D341Med (cell line): ENCODE measurements at places on chromosomes 7 and 10.

GRCh38 chr10:133343558-133343957 is 3.6 kb upstream of the PRAP1 start:
- DNase-seq, result no peak

GRCh38 chr7:126210707-126211106 is 1042.0 kb downstream of the GRM8 start:
- DNase-seq, result no peak

- no peak for DNase-seq
Observed at GRCh38 chr10:14039968-14040668, 290.6 kb downstream of the FRMD4A start.

DNA sequence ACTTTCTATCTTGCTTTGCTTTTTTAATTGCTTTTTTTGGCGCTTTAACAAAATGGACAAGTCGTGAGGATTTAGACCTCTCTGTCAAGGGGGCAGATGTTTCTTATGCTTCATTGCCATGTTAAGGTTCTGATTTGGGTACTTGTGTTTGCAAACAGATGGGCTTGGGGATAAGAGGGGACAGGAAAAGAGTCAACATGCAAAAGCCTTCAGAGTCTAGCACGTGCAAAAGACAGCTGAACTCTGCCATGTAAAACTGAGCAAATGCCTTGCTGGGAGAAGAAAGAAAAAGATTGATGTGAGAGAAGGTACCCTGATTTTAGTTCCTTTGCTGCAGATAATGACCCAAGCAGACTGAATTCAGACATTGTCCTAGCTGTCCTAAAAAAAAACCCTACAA is 173.1 kb downstream of the KIAA1217 start:
- no peak for DNase-seq

DNA sequence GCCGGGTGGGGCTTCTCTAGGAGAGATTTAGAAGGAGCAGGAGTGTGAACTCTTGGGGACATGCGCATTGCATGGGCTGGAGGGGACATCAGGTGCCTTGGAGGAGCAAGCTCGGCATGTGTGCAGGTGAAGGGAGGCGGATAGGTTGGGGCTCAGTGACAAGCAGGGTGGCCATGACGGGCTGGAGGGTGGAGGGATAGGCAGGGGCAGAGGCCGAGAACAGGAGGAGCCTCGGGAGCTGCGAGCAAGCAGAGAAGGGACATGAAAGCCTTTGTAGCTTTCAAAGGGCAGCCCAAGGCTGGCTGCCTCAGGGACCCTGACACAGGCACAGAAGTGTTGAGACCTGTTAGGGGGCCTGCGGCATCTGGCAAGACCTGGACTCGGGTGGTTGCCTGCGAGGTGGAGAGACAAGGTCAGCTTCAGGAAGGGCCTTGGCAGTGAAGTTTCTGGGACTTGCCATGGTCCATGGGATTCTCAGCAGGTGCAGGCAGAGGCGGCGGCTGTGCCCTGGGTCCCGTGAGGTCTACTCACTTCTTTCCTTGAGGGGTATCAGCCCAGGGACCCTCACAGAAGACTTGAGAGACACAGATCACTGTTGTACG is 664.8 kb downstream of the SDK1 start:
- no peak for DNase-seq

DNA sequence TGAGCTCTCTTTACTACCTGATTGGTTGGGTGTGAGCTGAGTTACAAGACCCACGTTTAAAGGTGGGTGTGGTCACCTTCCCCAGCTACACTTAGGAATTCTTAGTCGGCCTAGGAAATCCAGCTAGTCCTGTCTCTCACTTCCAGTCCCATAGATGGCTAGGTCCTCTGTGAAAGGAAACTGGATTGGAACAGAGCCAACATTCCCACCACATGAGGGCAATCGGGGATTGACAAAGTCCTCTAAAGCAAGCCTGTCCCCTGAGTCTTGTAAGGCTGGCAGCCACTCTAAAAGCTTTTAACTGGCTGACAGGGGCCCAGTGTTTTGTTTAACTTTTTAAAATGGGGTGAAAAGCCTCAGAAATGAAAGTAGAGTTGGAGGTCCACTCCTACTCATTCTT is 15.1 kb upstream of the CROT start:
- no peak for DNase-seq

DNA sequence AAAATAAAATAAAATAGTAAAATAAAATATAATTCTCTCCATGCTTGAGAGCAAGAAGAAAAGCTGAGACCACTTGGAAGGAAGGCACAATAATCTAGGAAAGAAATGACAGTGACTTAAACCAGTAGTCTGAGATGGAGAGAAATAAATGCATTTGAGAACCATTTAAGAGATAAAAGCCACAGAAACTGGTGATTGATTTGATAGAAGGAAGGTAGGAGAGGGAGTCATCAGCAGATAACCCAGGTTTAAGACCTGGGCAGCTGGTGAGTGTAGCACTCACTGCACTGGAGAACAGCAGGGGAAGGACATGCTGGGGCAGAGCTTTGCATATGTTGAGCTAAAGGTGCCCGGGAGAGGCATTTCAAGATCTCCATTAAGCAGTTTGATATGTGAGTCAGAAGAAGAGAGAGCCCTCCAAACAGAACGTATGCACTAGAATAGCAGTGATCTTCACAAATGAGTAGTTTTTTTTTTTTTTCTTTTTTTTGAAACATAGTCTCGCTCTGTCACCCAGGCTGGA is 268.0 kb downstream of the DYNC1I1 start:
- DNase-seq, result no peak

GRCh38 chr7:156652886-156653568 is 12.5 kb downstream of the RNF32 start:
- no peak for DNase-seq

- DNase-seq, result peak; percentile 18
Observed at GRCh38 chr10:106711313-106711906, 453.1 kb downstream of the SORCS1 start.

- no peak for DNase-seq
Observed at GRCh38 chr7:94089806-94090205, 85.7 kb upstream of the BET1 start.

GRCh38 chr7:158531661-158532060 is 56.0 kb downstream of the PTPRN2 start:
- no peak for DNase-seq

- no peak for DNase-seq
Observed at GRCh38 chr10:84945791-84946190, 617.4 kb downstream of the CCSER2 start.
